ENCODE measurements at places on chromosomes 11 and 22. TPM values are rescaled to one million over a fixed set of nuclear protein-coding genes. Genes with fewer than 3 reads are reported as not detected.

- H3K36me3 ChIP-seq = no peaks in the 10 kb centered on the region
- no peak for DNase-seq
- H3K27me3 ChIP-seq = no peaks in the 10 kb centered on the region
- no peaks in the 10 kb centered on the region for H3K4me1 ChIP-seq
These were observed 58.0 kb upstream of the CD82 start for GRCh38 chr11:44507491-44507890.

DNA sequence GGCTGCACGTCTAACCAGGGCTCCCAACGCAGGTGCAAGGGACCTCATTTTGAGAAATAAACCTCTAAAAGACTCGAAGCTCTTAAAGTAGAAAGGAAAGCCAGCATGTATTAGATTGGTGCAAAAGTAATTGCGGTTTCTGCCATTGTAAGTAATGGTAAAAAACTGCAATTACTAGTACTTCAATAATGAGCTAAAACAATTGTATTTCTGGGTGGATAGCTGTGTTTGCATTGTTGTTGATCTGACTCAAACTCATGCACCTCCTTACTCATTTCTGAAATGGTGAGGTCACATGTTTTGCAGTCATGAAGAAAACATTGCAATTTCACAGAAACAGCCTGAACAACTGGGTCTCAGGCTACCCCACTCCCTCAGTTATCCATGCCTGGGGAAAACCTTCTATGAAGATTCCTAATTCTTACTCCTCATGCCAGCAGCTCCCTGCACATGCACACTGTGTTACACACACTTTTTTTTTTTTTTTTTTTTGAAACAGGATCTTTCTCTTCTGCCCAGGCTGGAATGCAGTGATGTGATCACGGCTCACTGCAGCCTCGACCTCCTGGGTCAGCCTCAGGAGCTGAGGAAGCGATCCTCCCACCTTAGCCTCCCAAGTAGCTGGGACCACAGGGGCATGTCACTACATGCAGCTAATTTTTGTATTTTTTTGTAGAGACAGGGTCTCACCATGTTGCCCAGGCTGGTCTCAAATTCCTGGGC, 24.6 kb downstream of the VWCE start:
- H3K27me3 ChIP-seq = no peaks in the 10 kb centered on the region
- H3K27ac ChIP-seq = no peak overlapping the region
- H3K36me3 ChIP-seq = no peaks in the 10 kb centered on the region
- H3K4me3 ChIP-seq = no peak overlapping the region
- DNase-seq = no peak

- peaks cover 17% of the 10 kb centered on the region for H3K4me1 ChIP-seq
- no peak for DNase-seq
- no peak overlapping the region for H3K27ac ChIP-seq
These were observed 2.8 kb upstream of the BCO2 start for GRCh38 chr11:112172362-112172994.

DNA sequence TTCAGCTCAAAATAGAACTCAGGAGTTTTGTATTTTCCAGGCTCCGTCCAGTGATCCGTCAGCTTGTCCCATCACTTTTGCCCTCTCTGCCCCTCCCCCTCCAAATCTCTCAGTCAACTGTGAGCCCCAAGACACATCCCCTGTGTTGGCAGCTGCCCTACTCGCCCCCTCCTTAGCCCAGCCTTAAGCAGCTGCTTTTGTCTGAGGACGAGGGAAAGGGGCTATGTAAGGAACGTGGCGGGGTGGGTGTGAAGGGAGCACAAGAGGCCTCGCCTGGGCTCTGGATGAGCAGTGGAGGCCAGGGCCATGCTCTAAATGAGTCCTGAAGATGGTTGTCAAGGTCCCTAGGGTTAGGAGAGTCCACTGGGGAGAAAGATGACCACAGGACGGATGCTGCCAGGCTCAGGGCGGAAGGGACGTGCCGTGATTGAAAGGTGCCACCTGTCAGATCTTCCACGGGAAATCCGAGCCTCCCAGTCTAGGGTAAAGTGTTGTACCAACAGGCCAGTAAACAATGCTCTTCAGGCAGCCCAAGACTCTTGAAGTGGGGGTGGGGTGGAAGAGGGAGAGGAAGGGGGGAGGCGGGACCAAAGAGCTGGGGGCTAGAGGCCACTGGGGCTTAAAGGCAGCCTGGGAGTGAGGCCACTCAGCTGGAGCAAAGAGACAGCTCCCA, at the start of gene SMTNL1:
TSS of gene SMTNL1 (plus strand) at position 649 of the 673 bp plus-strand sequence. CDS start 5,048 bp downstream, outside the sequence.
- H3K4me3 ChIP-seq = no peak within 1 kb of the TSS
- H3K27ac ChIP-seq = no peak within 1 kb of the TSS
- H3K4me1 ChIP-seq = no peaks in the 10 kb centered on the region
- H3K27me3 ChIP-seq = no peaks in the 10 kb centered on the region
- H3K36me3 ChIP-seq = no peaks in the 10 kb centered on the region
- DNase-seq = no peak

GRCh38 chr11:2989551-2989950, 2.6 kb downstream of the NAP1L4 start:
- no peaks in the 10 kb centered on the region for H3K36me3 ChIP-seq
- no peaks in the 10 kb centered on the region for H3K27me3 ChIP-seq
- peaks cover 76% of the 10 kb centered on the region for H3K4me1 ChIP-seq
- peak overlapping the region; percentile 95 for H3K27ac ChIP-seq
- DNase-seq = no peak

GRCh38 chr22:37075046-37075445, 23.5 kb downstream of the KCTD17 start:
- no peaks in the 10 kb centered on the region for H3K36me3 ChIP-seq
- no peaks in the 10 kb centered on the region for H3K4me1 ChIP-seq
- no peak overlapping the region for H3K27ac ChIP-seq
- no peak for DNase-seq

GRCh38 chr11:70080763-70081162, 2.6 kb downstream of the ANO1 start:
- peak; percentile 65 for DNase-seq
- no peak overlapping the region for H3K4me3 ChIP-seq
- H3K27ac ChIP-seq = no peak overlapping the region
- H3K27me3 ChIP-seq = no peaks in the 10 kb centered on the region

GRCh38 chr11:120561286-120561685, 49.7 kb downstream of the GRIK4 start:
- H3K36me3 ChIP-seq = no peaks in the 10 kb centered on the region
- H3K4me1 ChIP-seq = peaks cover 10% of the 10 kb centered on the region
- H3K27me3 ChIP-seq = peaks cover 37% of the 10 kb centered on the region
- no peak overlapping the region for H3K27ac ChIP-seq
- no peak for DNase-seq

DNA sequence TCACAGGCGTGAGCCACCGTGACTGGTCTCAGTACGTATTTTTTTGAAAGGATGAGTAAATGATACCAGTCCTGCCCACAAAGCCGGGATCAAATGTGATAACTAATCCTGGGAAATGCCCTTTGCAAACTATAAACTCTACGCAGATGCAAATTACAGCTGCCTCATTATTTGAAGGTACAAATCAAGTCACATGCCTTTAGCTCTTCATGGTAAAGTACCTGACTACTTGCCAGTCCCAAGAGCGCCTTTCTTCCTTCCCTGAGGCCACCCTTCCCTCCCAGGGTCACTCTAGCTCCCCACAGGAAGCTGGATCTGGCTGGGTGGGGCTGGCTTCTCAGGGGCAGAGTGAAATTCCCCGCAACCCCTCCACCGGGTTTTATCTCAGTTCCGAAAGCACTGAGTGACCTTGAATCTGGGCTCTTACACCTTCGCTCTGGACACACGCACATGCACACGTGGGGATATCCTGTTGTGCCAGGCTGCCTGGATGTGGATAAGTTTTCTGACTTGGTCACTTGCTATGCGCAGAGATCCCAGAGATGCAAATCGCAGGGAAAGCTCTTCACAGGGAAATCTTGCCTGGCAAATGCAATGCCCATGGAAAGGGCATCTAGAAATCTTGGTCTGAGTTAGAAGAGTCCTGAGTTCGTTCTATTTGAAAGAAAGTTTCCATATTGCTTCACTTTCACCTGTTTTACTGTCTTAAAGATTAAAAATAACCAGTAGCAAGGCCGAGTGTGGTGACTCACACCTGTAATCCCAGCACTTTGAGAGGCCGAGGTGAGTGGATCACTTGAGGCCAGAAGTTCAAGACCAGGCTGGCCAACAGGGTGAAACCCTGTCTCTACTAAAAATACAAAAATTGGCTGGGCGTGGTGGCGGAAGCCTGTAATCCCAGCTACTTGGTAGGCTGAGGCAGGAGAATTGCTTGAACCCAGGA, 8.5 kb downstream of the A4GALT start:
- H3K27ac ChIP-seq = peak overlapping the region; percentile 67
- peak; percentile 62 for DNase-seq
- no peaks in the 10 kb centered on the region for H3K36me3 ChIP-seq
- no peak overlapping the region for H3K4me3 ChIP-seq
- peaks cover 15% of the 10 kb centered on the region for H3K4me1 ChIP-seq

GRCh38 chr11:127789927-127790326, 789.4 kb upstream of the KIRREL3 start:
- DNase-seq = no peak
- no peaks in the 10 kb centered on the region for H3K27me3 ChIP-seq
- no peak overlapping the region for H3K4me3 ChIP-seq
- H3K4me1 ChIP-seq = no peaks in the 10 kb centered on the region
- no peak overlapping the region for H3K27ac ChIP-seq

DNA sequence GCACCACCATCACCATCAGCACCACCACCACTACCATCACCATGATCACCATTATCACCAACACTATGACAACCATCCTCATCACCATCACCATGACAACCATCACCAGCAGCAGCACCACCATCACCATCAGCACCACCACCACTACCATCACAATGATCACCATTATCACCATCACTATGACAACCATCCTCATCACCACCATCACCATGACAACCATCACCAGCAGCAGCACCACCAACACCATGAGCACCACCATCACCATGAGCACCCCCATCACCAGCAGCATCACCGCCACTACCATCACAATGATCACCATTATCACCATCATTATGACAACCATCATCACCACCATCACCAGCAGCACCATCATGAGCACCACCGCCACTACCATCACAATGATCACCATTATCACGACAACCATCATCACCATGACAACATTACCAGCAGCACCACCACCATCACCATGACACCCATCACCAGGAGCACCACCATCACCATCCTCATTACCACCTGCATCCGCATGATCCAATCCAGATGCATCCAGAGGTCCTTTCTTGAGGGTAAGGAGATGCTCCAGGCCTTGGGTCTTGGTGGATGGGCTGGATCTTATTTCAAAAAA, 23.8 kb downstream of the PHF21B start:
- H3K27me3 ChIP-seq = peaks cover 5% of the 10 kb centered on the region
- no peak overlapping the region for H3K4me3 ChIP-seq
- H3K36me3 ChIP-seq = no peaks in the 10 kb centered on the region
- H3K4me1 ChIP-seq = no peaks in the 10 kb centered on the region

- H3K27me3 ChIP-seq = no peaks in the 10 kb centered on the region
- DNase-seq = no peak
- no peaks in the 10 kb centered on the region for H3K36me3 ChIP-seq
- H3K4me3 ChIP-seq = no peak overlapping the region
These were observed 629.5 kb upstream of the ANO3 start for GRCh38 chr11:25702417-25702816.

DNA sequence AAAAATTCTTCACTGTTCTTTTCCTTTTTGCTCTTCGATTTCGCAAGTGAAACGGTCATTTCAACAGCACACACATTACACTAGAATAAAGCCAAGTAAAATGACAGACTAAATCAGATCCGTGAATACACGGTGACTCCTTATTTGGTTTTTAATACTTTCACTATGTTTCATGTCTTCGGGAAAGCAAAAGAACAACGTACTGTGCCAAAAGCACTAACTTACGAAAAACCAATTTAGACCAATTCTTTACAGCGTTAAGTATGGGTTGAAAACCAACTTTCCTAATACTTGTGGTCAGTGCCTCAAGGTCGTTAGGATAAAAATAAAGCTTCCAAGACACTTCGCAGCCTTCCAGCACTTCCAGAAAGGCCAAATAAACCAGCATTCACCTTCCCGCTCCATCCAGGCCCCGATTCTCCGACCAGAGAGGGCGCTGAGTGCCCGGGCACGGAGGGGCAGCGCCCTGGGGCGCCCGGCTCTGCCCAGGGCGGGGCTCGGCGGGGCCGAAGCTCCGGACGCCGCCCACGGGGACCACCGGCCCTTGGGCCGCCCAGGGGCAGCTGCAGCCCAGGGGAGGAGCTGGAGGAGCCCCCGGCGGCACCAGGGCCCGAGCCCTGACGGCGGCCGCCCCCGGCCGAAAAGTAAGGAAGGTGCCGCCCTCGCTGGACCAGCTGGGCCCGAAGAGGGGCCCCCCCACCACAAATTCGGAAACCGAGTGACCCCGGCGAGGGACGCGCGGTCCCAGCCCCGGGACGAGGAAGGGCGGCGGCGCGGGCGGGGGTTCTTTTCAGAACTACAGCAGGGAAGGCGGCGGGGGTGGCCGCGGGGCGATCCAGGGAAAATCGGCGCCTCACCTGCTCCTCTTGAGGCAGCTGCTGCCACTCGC, 499 bp downstream of the ATL3 start:
- peaks cover 5% of the 10 kb centered on the region for H3K36me3 ChIP-seq
- H3K4me1 ChIP-seq = peaks cover 54% of the 10 kb centered on the region
- DNase-seq = peak; percentile 72
- H3K27me3 ChIP-seq = no peaks in the 10 kb centered on the region
- peak overlapping the region; percentile 87 for H3K4me3 ChIP-seq
- H3K27ac ChIP-seq = peak overlapping the region; percentile 99

GRCh38 chr11:66116576-66117361, 46.7 kb downstream of the PACS1 start:
- no peaks in the 10 kb centered on the region for H3K36me3 ChIP-seq
- no peak for DNase-seq
- H3K4me3 ChIP-seq = no peak overlapping the region
- peaks cover 44% of the 10 kb centered on the region for H3K4me1 ChIP-seq
- H3K27ac ChIP-seq = no peak overlapping the region
- no peaks in the 10 kb centered on the region for H3K27me3 ChIP-seq

DNA sequence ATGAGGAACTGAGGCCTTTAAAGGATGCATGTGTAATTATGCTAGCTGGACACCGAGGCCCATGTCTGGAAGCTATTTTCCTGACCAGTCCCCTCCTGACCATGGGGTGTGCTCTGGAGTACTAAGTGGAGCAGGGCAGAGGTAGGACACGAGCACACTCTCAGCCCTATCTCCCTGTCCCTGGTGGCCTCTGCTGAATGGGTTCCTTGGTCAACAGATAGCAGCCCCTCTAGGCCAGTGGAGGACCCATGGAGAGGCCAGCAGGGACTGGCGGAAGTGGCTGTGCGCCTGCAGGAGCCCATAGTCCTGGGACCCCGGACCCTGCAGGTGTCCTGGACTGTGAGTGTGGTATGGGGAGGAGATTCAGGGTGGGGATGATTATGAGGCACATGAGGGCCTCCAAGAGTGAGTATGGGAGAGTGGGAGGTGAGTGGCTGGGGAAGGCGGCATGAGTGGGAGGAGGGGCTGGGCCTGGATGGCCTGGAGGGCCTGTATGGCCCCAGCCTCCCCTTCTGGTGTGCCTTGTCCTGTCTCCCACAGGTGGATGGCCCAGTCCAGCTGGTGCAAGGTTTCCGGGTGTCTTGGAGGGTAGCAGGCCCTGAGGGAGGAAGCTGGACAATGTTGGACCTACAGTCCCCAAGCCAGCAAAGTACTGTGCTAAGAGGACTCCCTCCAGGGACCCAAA, 9.5 kb downstream of the ROBO3 start:
- H3K27ac ChIP-seq = no peak overlapping the region
- no peak for DNase-seq
- no peaks in the 10 kb centered on the region for H3K36me3 ChIP-seq
- no peak overlapping the region for H3K4me3 ChIP-seq

ATXN10 gene
- polyA plus RNA-seq = 43.8 TPM

CDC42EP1 gene
- 112 TPM for polyA plus RNA-seq

TRIM51 gene
- polyA plus RNA-seq = not detected

OR51I1 gene
- polyA plus RNA-seq = not detected

SLC29A2 gene
- 2.0 TPM for polyA plus RNA-seq

APOBEC3G gene
- 4.1 TPM for polyA plus RNA-seq

P2RY2 gene
- 0.81 TPM for polyA plus RNA-seq

TMEM121B gene
- not detected for polyA plus RNA-seq

RTN4R gene
- 1.4 TPM for polyA plus RNA-seq

All from stomach (tissue), 19 donors.